Mesendoderm (in vitro differentiated cells): ENCODE measurements at places on chromosomes 13 and 19.

DNA sequence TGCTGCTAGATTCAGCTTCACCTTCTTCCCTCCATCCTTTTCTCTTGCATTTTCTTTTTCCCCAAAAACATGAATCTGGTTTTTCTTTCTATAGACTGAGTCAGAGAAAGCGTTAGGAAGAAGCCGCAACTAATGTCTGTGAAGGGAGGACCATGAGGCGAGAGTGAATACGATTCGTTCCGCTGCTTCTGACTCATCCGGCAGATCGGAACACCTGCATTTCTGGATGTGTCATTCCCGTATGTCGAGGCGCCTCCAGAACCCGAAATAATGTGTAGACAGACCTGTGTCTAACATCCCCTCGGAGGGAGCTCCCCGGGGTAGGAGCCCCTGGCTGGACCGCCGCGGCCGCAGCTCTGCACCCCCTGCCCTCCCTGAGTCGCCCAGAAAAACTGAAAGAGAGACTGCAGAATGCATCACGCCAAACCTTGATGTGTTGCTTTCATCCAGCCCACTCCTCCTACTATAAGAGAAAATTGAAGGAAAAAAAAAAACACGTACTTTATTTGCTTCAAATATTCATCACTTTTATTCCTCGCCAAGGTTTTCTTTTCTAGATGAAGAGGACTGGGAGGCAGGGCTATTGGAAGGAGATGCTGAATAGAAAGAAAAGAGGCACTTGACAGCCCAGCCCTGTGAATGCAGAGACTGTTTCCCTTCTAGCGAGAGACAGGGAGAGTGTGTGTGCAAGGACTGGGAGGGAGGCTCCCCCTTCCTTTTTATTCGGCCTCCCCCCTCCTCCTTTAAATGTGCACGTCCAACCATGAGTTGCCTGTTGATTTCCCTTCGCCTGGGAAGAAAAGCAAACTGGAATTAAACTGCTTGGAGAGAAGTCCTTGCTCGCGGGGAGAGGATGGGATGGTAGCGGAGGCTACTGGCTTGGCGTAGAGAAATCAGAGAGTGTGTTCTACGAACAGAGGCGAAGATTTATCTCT, 616 bp upstream of the PCDH17 start:
- no peaks in the 10 kb centered on the region for H3K36me3 ChIP-seq
- no peak overlapping the region for H3K27ac ChIP-seq
- H3K4me1 ChIP-seq: peaks cover 2% of the 10 kb centered on the region
- DNase-seq: peak; percentile 30
- peak overlapping the region; percentile 67 for H3K4me3 ChIP-seq

DNA sequence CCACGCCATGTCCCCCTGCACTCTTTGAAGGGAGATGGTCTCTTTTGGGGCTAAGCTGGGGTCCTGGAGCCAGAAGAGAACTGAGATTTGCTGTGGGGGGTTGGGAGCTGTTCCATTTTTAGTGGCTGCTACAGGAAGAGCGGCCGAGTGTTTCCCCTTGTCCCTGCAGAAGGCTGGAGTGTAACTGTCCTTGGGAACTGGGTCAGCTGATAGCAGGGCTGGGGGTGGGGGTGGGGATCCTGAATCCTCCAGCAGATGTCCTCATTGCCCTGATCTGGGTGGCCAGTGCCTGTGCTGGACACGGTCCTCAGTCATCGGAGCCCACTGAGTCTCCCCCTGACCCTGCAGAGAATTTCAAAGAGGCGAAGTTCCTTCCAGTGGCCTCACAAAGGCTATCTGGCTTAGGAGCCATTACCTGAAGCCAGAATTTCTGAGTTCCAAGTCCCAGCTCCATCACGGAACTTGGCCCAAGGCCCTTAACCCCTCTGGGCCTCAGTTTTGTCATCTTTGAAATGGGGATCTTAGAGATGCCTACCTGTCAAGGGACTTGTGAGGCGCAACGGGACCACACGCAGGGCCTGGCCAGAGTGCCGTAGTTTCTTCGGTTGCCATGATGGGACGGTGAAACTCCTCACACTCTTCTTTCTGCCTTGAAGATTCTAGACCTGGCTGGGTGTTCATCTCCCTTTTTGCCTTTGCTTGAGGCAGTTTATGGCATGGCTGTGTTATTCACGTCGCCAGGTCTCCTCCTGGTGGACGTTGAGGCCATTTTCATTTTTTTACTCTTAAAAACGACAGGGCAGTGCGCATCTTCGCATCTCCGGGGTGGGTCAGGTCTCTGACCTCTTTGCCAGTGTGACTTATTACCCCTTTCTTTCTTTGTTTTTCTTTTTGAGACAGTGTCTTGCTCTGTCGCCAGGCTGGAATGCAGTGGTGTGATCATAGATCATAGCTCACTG, 51.9 kb downstream of the DNM2 start:
- H3K4me3 ChIP-seq: no peak overlapping the region
- peaks cover 4% of the 10 kb centered on the region for H3K36me3 ChIP-seq
- no peaks in the 10 kb centered on the region for H3K27me3 ChIP-seq
- peaks cover 2% of the 10 kb centered on the region for H3K4me1 ChIP-seq
- H3K27ac ChIP-seq: no peak overlapping the region

DNA sequence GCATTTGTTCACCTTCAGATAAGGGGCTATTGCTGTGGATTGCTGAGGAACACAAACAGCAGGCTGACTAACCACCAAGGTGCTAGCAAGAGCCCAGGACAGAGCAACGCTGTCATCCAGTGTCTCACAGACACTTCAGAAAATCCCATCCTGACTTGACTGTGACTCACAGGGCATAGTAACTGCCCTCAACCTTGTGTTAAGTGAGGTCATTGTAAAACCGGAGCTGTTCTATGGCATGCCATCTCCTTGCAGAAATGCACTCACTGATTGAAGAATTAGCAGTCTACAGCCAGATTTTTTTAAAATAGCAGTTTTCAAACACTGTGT, 51.1 kb downstream of the TNFRSF19 start:
- no peak overlapping the region for H3K4me3 ChIP-seq
- H3K27ac ChIP-seq: no peak overlapping the region
- DNase-seq: peak; percentile 92
- H3K27me3 ChIP-seq: no peaks in the 10 kb centered on the region
- H3K4me1 ChIP-seq: no peaks in the 10 kb centered on the region

GRCh38 chr19:53536225-53536548, 1.8 kb upstream of the ZNF331 start:
- DNase-seq: no peak
- no peaks in the 10 kb centered on the region for H3K4me1 ChIP-seq
- peaks cover 6% of the 10 kb centered on the region for H3K36me3 ChIP-seq
- H3K27me3 ChIP-seq: no peaks in the 10 kb centered on the region
- no peak overlapping the region for H3K4me3 ChIP-seq
- H3K27ac ChIP-seq: no peak overlapping the region

DNA sequence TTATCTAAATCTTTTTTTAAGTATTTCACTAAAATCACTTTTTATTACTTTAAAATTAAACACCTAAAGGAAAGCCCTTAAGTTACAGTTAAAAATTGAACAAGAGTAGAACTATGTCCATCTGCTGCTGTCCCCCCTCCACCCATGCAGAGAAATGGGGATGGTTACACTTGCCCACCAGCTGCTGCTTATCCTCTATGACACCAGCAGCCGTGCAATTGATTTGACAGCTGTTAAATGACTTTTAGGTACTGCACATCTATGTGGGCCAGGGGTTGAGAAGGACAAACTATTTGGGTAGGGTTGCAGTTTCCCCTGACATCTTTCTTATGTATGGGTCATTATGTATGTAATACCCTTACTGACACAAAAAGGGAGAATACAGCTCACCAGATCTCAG, 77.2 kb downstream of the TBC1D4 start:
- DNase-seq: no peak
- H3K4me3 ChIP-seq: no peak overlapping the region
- no peaks in the 10 kb centered on the region for H3K36me3 ChIP-seq
- H3K27ac ChIP-seq: no peak overlapping the region
- H3K4me1 ChIP-seq: no peaks in the 10 kb centered on the region

DNA sequence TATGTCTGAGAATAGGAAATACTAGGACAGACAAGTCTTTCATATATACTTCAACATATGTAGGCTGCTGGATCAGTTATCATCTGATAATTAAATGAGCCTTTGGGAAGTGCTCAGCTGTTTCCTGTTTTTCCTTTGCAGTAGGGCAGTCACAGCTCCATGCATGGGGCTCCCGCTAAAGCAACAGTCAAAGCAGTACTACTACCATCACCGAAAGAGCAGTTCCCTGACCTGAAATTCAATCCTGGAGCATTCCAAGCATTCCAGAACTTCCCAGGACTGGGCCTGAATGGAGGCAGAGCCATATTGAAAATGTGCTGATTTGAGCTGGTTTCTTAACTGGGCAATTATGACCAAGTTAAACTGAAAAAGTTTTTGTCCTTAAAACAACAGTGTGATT, 20.5 kb downstream of the MICU2 start:
- DNase-seq: peak; percentile 72
- no peaks in the 10 kb centered on the region for H3K4me1 ChIP-seq
- no peak overlapping the region for H3K4me3 ChIP-seq
- H3K27me3 ChIP-seq: no peaks in the 10 kb centered on the region

DNA sequence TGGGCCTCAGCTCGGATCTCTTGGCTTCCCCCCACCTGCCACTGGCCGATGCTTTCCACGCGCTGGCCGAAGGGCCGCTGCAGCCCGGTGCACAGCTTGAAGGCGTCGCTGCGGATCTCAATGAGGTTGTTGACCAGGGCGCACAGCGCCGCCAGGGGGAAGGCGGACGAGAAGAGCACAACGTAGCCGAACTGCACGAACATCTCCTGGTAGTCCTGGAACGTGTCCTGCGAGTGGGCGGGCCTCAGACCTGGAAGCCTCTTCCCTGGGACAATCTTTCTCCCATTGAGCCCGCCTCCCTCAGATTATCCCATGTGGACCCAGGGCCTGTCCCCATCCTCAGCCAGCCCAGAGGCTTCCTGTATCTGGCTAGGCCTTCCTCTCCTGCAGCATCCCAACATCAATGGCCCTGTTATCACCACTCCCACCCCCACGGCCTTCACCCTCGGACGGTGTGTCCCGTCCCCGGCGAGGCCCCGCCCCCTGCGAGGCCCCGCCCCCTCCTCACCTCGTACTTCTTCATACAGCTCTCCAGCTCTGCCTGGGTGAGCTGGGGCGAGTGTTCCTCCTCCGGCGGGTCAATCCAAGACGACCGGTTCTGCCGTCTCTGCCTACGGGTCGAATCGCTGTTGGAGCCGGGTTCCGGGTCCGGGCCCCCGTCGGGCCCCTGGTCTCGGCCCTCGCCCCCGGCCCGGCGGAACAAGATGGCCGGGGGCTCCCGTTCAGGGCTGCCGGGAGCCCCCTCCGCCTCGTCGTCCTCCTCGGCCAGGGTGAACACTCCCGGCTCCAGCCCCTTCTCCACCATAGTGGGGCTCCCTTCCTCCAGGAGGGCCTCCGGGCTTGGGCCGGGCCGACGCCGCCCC, 6.8 kb downstream of the ANO8 start:
- H3K4me1 ChIP-seq: no peaks in the 10 kb centered on the region
- no peaks in the 10 kb centered on the region for H3K36me3 ChIP-seq
- peak; percentile 98 for DNase-seq
- H3K27me3 ChIP-seq: no peaks in the 10 kb centered on the region

DNA sequence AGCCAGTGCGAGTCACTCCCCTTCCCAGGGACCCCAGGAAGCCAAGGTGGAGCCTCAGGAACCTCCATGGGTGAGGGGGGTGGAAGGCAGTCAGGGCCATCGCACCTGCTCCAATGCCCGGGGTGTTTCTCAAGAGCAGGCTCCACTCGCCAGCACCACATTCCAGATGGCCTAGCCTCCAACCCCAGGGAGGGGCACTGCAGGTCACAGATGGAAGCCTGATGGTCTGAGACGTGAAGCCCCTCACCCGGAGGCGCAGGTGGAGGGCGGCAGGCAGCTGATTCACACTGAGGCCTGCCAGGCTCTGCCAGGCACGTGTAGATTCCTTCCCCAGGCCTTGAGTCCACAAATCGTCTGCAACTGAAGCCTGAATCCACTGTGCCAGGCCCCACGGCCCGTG, 23.0 kb upstream of the ISYNA1 start:
- no peak overlapping the region for H3K27ac ChIP-seq
- no peak overlapping the region for H3K4me3 ChIP-seq
- no peak for DNase-seq
- peaks cover 2% of the 10 kb centered on the region for H3K36me3 ChIP-seq
- peaks cover 3% of the 10 kb centered on the region for H3K4me1 ChIP-seq
- no peaks in the 10 kb centered on the region for H3K27me3 ChIP-seq

GRCh38 chr19:18650468-18651041, 13.7 kb downstream of the KLHL26 start:
- DNase-seq: no peak
- no peak overlapping the region for H3K4me3 ChIP-seq
- H3K27me3 ChIP-seq: no peaks in the 10 kb centered on the region
- H3K4me1 ChIP-seq: no peaks in the 10 kb centered on the region
- no peak overlapping the region for H3K27ac ChIP-seq

GRCh38 chr13:33634546-33634982, 183.4 kb upstream of the RFC3 start:
- no peaks in the 10 kb centered on the region for H3K36me3 ChIP-seq
- no peak overlapping the region for H3K4me3 ChIP-seq
- no peak overlapping the region for H3K27ac ChIP-seq
- no peak for DNase-seq

DNA sequence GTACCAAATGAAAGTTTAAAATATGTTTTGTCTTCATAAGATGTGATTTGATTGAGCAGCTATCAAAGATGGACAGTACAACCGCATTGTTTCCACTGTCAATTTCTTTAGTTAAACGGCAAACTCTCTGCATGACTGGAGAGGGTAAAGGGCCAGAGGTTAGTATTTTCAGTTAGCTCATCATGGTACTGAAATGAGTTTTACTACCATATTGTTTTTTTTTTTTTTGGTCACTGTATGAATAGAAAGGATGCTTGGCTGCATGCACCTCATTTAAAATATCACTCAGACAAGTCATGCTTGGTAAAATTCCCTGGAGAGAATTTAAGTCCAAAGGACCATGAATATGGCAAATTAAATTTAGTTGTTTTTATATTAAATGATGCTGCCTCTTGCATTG, 942.1 kb upstream of the SPRY2 start:
- H3K36me3 ChIP-seq: no peaks in the 10 kb centered on the region
- no peaks in the 10 kb centered on the region for H3K4me1 ChIP-seq
- H3K4me3 ChIP-seq: no peak overlapping the region
- H3K27me3 ChIP-seq: no peaks in the 10 kb centered on the region
- DNase-seq: no peak
